ENCODE measurements at places on chromosomes 4 and X.

DNA sequence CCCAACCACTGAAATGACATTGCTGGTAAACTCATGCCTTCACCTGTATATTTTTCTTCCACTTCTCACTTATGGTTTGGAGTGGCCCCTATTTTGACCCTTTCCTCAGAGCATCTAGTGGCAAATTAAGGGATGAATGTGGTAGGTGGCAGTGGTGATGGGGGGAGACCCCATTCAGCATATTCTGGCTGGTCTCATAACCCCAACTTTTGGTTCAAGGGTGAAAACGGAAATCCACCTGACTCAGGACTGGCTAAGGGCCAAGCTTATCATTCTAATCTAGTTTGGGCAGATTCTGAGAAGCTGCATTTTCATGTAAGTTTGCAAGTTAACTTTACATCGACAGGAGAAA lies 47.0 kb upstream of the NSUN7 start:
- DNase-seq = no peak

GRCh38 chrX:124555036-124555595 lies 208.8 kb downstream of the SH2D1A start:
- DNase-seq = no peak

DNA sequence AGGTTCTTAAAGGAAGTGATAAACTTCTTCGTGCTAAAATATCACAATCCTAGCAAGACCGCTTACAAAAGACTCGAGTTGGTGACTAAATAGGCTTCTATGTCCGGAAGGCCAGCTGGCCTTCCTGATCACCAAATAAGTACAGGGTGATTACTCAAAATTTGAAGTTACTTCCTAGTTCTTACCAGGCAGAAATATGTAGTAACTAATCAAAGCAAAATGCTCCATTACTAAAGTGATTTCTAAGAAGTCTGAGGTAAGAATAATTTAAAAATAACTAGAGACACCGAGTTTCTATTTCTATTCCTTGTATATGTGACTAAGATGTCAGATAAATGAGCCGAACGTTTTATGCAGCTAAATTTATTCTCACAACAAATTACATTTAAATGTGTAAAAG lies 62.2 kb downstream of the NSUN7 start:
- DNase-seq = no peak

DNA sequence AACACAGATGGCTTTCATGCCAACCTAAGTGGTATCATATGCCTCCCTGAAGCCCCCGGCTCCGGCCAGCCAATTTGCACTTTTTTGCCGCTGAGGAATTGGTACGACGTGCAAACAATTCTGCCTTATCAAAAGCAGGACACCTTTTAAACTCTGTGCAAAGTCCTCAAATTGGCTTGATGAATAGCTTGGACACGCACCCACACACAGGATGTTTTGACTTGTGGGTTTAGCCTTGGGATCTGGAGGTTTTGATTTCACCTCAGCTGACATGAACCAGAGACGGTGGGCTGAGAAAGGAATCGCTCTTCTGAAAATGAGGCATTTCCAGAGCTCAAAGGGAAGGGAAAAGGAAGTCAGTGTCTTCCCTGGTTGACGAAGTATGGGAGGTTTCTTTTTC lies 110.8 kb upstream of the SHOX start:
- DNase-seq = no peak

DNA sequence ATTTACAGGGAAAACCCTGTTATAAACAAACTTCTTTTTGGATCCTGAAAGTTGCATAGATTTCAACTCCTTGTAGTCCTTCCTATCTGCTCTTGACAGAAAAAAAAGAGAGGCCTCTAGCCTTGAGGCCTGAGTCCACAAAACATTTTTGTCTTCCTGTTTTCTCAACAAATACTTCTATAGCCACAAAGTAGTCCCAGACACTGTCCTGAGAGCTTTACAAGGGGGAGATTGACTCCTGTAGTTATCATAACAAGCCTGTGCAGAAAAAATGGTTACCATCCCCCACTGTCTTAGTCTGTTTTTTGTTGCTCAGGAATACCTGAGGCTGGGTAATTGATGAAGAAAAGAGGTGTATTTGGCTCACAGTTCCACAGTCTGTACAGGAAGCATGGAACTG lies 35.2 kb downstream of the PCDH7 start:
- DNase-seq = no peak

DNA sequence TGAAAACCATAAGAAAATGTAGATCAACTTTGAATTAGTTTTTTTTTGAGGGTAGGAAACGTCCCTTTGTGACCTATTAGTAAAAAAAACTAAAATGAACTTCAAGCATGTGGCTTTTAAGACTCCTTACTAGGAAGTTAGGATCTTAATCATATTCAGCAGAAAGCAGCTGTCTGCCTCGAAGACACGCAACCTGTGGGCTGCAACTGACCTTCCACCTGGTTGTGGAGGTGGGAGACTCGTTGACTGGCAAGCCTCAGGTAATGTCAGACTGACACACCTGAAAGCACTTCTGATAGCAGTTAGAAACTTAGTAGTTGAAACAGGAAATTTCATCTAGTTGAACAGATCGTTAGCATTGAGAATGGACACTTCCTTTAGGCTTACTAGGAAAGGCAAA lies 37.4 kb downstream of the CCNG2 start:
- DNase-seq = no peak

DNA sequence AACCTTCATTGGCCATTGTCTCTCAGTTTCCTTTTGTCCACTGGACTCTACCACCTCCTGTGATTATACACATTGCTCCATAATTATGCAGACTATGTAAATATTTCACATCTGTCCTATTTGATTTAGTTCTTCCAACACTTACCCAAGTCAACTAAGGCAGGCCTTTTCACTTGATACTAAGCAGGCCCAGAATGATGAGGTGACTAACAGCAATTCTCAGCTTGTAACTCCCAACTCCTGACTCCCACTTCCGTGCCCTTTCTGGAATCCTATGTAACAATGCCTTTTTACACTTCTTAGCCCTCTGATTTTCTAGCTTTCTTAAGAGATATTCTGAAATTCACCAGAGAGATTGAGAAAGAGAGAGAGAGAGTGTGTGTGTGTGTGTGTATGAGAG lies 6.6 kb downstream of the PAK3 start:
- DNase-seq = no peak

- DNase-seq = no peak
Measured at GRCh38 chr4:133483600-133484246, 334.6 kb downstream of the PCDH10 start.

DNA sequence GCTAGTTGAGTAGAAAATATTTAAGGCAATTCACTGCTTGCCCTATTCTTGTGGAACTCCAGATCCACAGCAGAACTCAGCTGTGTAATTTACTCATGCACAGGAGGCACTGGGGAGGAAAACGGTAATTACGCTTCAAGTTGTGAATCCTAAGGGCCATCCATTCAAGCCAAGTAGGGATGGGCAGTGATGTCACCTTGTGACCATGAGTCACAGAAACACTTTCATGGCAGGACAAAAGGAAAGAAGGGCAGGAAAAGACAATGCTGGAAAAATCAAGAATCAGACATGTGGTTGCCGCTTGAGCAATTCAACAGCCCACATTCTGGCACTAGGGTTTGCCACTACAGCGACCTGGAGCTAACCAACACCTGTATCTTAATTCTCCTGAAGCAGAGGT lies 1.4 kb downstream of the PAQR3 start:
- no peak for DNase-seq

- no peak for DNase-seq
Measured at GRCh38 chr4:2337896-2338295, 76.0 kb upstream of the MXD4 start.

GRCh38 chrX:153669174-153669890 lies 4.3 kb downstream of the PNCK start:
- DNase-seq = peak; percentile 42

- DNase-seq = no peak
Measured at GRCh38 chr4:174528226-174528625, 5.9 kb upstream of the HPGD start.

DNA sequence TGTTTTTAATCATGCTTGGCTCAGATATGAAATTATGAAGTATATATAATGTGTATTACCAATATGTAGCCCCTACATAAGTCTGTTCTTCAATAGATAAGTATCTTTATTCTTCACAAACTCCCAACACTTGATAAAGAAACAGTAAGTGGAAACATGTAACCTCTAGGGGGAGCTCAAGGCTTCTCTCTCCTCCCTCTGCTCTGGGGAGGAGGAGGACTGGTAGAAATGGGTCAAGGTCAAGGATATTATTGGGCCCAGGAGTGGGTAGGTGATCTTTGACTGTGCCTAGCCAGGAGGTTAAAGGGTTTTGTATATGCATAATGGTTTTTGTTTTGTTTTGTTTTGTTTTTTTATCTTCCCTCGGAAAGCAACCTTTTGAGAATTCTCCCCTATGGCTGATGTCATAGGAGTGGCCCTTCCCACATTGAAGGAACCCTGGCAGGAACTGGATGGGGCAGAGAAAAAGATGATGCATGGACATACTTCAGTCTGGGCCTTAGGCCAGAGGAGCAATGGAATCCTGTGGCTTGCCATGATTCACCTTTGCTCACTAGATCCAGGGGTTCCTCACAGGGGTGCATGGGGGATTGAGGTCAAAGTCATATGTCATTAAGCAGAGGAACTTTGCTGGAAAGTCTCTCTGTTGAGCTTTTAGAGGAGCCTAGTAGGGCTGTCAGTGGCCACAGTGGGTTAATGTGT lies 460.3 kb downstream of the MID1IP1 start:
- peak; percentile 54 for DNase-seq

GRCh38 chr4:86386817-86387415 lies 27.1 kb upstream of the MAPK10 start:
- no peak for DNase-seq

GRCh38 chr4:125991398-125991797 lies 676.6 kb downstream of the FAT4 start:
- no peak for DNase-seq

GRCh38 chr4:12389604-12390003 lies 960.9 kb upstream of the HS3ST1 start:
- DNase-seq = no peak

GRCh38 chr4:182808673-182809416 lies 108.3 kb downstream of the DCTD start:
- peak; percentile 77 for DNase-seq

- DNase-seq = no peak
Measured at GRCh38 chr4:94831607-94832006, 73.9 kb downstream of the BMPR1B start.

GRCh38 chr4:147513091-147513490 lies 32.2 kb downstream of the EDNRA start:
- DNase-seq = no peak
